ENCODE measurements at places on chromosomes 3 and 15.
A peak's percentile ranks its signal among the peaks of the same experiment; 100 is the strongest.

- no peak for DNase-seq
These were observed 3.1 kb upstream of the CACNA1D start for GRCh38 chr3:53491276-53491675.

GRCh38 chr3:141477224-141477623, 9.6 kb upstream of the RASA2 start:
- no peak for DNase-seq

DNA sequence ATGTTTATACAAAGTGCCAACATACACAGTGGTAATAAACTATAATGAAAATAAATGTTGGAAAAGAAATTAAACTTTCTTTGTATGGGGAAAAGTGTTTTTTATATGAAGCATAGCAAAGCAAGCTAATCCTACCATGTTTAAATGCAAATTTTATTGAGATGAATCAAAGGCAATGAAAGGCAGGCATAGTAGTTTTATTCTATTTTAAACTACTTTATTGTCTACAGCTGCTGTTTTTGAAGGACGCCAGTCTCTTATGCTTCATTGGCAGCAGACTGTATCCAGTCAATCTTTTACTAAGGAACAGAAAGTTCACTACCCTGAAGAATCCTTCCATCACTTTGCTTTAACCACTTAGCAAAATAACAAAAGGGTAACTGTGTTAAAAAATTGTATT, 761.0 kb downstream of the ROBO2 start:
- no peak for DNase-seq

- DNase-seq: no peak
These were observed 1.4 kb upstream of the KBTBD8 start for GRCh38 chr3:66996696-66997095.

GRCh38 chr15:73569361-73569760, 63.8 kb downstream of the NPTN start:
- no peak for DNase-seq

DNA sequence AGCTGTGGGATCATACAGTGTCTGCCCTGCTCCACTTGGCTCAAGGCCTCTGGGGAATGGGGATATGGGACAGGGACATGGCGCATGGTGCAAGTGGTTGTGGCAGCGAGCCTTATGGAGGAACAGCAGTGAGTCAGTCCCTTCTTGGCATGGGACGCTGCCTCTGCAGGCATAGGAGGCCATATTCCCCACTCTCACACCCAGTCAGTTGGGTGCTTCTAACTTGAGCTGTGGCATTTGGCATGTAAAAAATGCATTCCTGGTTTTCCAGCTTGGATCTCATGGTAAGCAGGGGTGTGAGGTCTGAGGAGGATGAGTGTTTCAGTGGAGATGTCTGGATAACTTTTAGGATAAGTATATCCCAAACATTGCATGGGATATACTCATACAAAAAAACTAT, 31.6 kb upstream of the UBE2Q2 start:
- DNase-seq: no peak

DNA sequence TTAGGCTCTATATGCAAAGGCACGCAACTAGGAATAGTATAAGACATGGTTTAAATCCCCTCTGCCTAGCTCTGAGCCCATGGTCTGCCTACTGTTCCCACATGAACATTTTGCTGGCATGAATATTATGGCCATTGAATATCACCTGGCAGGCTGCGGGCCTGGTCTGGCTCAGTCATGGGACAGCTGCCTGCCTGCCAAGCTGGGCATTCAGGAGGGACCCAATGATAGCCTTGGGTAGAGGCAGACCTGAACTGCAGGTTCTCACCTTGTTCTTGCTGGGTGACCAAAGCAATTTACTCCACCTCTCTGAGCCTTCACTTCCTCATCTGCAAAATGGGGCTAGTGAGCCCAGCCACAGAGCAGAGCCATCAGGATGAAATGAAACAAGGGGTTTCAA, 11.3 kb downstream of the RBP1 start:
- no peak for DNase-seq

DNA sequence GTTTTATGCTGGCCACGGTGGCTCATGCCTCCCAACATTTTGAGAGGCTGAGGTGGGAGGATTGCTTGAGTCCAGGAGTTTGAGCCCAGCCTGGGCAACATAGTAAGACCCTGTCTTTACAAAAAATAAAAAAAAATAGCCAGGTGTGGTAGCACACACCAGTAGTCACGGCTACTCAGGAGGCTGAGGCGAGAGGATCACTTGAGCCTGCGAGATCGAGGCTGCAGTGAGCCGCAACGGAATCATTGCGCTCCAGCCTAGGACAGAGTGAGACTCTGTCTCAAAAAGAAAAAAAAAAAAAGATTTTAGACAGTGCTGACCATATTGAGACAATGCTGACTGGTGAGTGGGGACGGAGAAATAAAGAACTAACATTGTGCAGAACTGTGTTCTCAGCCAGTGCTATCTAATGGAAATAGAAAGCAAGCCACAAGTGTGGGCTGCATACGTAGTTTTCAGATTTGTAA, 67.2 kb downstream of the ST6GAL1 start:
- DNase-seq: no peak

- no peak for DNase-seq
These were observed 77.6 kb downstream of the POLR2M start for GRCh38 chr15:57784081-57784511.

- no peak for DNase-seq
These were observed 17.2 kb downstream of the PLXNA1 start for GRCh38 chr3:127000119-127000518.

- DNase-seq: no peak
These were observed 41.8 kb downstream of the ANP32A start for GRCh38 chr15:68778876-68779275.

DNA sequence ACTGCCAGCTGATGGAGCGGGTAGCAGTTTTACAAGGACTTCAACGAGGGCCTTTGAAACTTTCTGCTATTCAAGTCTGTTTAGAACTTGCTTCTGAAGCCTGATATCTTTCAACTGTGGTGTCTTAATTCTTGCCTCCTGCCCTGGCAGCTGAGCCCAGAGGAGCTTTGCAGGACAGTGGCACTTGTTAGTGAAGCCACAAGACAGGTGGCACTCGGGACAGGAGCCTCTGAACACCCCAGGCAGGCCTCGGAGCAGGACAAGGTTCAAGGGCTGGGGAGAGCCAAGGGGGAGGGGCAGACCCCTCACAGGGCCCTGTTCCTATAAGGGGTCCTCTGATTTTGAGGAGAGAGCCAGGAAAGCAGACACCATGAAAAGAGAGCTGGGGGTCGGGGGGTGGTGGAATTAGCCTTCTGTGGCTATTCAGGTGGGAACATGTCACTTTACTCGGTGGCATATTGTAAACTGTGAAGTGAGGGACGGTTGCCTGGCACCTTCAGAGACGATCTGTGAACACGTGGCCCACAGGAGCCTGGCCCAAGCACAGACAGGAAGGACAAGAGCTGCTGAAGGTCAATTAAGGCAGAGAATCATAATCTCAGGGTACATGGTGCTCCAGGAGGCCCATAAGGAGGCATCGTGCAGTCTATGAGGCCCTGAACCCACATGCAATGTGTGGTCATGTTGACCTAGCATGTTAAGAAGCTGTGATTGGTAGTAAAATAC, 30.1 kb upstream of the KY start:
- no peak for DNase-seq

- no peak for DNase-seq
These were observed 31.9 kb downstream of the PARP16 start for GRCh38 chr15:65254758-65255157.

GRCh38 chr15:75861750-75862402, 18.6 kb downstream of the UBE2Q2 start:
- DNase-seq: no peak

DNA sequence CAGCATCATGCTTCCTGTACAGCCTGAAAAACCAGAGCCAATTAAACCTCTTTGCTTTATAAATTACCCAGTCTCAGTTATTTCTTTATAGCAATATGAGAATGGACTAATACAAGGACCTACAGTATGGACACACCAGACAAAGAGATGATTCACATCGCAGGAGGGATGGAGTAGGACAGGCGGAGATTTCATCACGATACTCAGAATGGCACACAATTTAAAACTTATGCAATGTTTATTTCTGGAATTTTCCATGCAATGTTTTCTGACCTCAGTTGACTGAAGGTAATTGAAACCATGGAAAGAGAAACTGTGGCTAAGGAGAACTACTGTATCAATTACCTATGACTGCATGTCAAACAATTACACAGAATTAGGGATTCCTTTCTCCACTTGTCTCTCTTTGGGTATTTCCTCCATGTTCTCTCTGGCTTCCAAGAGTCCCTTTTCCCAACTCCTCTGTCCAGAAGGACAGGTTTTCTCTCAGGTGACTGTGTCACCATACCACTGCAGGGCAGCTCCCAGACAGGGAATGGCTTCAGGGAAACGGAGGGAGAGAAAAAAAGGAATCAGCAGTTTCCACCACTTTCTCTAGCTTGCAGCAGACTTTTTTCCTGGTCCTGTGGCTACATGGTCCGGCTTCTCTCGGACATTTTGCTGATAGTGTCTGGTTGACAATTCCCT, 3.0 kb upstream of the ANO10 start:
- no peak for DNase-seq

GRCh38 chr3:48369693-48370332, 2.2 kb upstream of the FBXW12 start:
- DNase-seq: no peak

- no peak for DNase-seq
These were observed 50.3 kb upstream of the PLXND1 start for GRCh38 chr3:129656659-129657247.

- DNase-seq: no peak
These were observed 35.0 kb upstream of the NEDD4 start for GRCh38 chr15:56028430-56028829.

DNA sequence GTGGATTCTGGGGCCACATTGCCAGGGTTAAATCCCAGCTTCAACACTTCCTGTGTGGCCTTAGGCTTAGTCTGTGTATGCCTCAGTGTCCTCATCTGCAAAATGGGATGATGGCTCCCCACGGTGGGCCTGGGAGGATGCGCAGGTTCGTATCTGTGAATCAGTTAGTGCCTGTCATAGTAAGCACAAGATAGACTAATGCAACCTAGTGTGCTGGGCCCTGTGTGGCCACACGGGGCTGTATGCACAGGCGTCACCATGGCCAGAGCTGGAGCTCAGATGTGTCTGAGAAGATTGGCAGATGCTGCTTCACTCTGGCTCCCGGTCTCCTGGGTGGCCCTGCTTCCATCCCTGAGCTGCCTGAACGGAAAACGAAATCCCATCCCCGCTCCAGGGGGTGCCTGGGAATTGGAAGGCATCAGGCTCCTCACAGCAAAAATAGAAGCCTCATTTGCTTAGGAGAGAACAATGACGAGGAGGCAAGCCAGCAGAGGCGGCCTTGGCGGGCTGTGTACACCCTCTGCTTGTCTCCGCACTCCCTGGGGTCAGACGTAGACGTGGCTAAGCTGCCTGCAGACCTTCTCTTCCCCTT, 103.6 kb downstream of the APBA2 start:
- no peak for DNase-seq

GRCh38 chr3:184874709-184875644, 63.0 kb downstream of the VPS8 start:
- DNase-seq: peak; percentile 7

DNA sequence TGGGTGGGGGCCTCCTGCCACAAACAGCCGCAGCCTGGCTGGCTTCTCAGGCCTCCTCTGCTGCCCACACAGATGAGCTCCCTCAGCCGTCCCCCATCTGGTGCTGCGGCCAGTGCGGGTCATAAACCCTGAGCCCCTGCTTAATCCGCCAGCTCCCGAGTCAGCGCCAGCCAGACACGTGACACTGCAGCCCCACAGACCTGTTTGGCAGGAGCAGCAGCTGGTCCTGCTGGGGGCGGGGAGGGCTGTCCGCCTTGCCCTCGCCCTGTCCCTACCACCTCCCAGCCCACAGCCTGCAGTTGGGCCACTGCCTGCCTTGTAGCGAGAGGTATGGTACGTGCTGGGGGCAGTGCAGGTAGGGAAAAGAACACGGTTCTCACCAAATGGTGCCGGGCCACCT, 86.2 kb downstream of the IQSEC1 start:
- DNase-seq: no peak

DNA sequence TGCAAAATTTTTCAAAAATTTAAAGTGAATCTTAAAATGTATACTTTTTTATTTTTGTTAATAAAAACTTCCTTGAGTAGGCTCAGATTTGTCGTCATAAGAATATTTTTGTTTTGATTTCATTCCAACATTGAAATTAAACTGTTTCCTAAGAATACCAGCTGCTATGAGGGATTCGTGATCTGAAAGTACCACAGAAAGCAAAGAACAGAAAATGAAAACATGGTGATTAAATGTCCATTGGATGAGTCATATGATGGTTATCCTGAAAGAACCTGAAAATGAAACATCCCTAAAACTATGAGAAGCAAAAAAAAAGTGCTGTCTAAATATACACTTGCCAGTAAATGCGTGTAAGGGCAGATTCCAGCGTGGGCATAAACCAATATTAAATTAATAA, 143.8 kb downstream of the GMNC start:
- no peak for DNase-seq

DNA sequence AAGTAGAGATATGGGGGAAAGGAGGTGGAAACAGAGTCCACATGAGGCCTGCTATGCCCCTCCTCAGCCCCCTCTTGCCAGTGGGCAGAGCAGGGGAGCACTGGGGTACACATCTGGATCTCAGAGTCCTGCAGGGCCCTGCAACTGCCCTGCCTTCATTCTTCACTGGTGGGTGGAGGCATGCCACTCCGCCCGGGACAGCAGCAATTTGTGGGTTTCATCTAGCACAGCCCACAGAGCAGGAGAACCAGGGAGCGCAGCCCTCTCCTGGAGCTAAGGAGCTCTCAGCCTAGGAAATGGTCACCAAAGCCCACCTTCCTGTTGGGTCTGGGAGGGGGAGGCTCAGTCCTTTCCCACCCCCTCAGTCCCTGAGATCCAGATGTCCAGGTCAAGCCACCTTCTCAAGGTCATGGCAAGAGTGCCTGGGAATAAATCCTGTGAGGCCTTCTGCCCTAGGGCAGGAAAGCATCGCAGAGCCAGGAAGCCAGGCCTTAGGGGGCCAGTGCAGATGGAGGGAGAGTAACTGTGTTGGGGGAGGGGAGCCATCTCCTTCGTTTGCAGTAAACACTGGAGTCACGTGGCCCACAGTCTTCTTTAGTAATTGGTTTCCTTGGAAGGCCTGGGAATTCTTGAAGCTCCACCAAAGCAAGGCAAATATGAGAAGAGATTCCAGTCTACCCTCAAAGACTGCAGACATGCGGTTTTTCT, 31.0 kb downstream of the ANP32A start:
- DNase-seq: no peak

GRCh38 chr15:25694823-25695312, 168.3 kb downstream of the ATP10A start:
- no peak for DNase-seq

DNA sequence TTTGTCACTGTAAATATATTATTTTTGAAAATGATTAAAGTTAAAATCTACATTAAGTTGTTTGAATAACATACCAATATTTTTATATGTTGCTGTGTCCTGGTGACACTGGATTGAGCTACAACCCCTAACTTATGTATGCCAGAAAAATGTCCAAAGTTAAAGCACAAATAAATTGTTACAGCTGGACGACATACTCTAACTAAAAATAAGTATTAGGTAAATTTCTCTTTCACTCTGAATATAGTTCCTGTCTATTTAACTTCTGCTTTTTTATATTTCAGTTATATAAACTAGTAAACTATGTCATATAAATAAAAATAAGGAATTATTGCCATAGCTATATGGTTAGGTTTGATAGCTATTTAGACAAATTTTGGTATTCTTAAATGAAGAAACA, 118.5 kb upstream of the SAMMSON start:
- DNase-seq: no peak

All from CD4-positive, alpha-beta T cell treated with Interleukin-17A for 4 hours (primary cell).